CD4-positive, alpha-beta T cell treated with Interleukin-4 for 1 hour (primary cell): ENCODE measurements at places on chromosomes 3 and 15.

DNA sequence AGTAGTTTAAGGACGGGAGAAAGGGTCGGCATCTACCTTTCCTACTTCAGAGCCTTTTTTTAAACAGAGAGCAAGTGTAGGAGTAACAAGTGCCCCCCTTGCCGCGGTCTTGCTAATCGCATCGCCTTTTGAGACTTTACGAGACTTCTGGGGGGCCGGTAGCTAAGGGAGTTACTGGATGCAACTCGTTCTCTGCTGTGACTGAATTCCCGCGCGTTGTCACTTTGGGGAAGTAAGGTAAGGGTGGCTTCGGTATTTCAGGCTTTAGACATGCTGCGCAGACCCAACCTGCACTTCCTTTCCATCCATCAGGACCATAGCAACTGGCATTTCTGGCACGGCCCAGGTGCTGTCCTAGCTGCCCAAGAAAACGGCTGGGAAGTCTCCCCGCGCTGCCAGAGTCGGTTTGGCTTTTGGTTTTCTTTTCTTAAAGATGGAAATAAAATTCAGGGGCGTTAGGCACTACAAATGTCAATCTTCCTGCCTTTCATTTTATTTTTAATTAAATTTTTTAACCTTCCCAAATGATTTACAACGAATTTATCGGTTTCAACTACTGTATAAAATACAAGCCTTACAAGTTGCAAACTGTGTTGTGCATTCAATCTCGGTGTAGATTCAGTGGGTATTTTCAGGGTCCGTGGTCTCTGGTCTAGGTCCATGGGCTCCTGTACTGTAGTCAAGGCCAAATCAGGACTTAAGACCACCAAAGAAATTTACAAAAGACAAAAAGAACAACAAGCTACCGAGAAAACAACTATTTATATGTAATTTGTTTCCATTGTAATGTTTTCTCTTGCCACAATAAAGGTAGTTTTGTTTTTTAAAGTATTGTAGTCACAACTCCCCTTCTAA, 3.5 kb downstream of the MECOM start:
- no peak for DNase-seq

DNA sequence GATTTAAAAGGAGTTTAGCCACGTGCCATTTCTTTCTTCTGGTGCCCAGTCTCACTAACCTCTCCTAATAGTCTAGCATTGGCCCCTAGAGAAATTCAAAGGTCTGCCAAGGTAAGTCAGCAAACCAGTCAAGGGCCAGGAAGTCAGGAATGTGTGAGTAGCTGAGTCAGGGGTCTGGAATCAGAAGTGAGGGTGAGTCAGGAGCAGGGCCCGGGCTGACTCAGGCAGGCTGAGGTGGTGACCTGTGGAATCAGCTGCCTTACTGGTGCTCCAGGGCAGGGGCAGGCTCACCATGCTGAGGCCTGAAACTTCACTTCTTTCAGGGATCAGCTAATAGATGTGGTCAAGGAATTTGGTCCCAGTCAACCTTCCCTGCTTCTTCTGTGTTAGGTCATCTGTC, 105.8 kb upstream of the MYZAP start:
- no peak for DNase-seq

GRCh38 chr15:31327669-31328427, 1.2 kb downstream of the KLF13 start:
- peak; percentile 86 for DNase-seq

- DNase-seq: no peak
Measured at GRCh38 chr3:191328383-191328961, 722 bp upstream of the CCDC50 start.

GRCh38 chr3:143604402-143605185, 243.7 kb downstream of the SLC9A9 start:
- no peak for DNase-seq

DNA sequence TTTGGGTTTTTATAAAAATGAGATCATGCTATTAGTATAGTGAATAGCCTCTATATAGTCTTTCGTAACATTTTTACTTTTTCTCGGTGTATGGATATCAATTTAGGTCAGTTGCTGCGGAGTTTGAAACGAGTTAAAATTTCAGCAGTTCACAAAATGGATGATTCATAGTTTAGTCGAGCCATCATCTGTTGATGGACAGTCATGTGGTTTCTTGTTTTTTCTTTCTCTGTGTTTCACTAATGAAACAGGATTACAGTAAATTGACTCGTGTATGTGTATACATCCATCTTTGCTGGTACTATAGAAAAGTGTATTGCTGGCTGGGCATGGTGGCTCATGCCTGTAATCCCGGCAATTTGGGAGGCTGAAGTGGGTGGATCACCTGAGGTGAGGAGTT, 106.8 kb downstream of the IGF1R start:
- DNase-seq: no peak

DNA sequence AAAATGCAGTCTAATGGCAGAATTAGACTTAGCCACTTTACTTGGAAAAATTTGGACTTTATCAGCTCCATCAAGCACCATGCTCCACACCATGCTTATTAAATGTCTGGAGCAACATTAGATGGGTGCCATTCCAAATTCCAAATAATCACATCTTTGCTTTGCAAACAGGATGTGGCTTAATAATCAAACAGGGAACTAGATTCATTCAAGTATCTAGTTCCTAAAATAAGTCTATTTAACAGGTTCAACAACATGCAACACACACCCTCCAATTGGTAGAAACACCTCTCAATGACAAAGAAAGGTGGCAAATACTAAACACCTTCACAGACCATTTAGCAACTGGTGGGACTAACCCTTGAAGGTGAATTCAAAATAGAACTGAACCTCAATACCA, 3.5 kb downstream of the HEXA start:
- DNase-seq: no peak

GRCh38 chr15:64865998-64866520, 24.3 kb downstream of the PLEKHO2 start:
- DNase-seq: no peak

DNA sequence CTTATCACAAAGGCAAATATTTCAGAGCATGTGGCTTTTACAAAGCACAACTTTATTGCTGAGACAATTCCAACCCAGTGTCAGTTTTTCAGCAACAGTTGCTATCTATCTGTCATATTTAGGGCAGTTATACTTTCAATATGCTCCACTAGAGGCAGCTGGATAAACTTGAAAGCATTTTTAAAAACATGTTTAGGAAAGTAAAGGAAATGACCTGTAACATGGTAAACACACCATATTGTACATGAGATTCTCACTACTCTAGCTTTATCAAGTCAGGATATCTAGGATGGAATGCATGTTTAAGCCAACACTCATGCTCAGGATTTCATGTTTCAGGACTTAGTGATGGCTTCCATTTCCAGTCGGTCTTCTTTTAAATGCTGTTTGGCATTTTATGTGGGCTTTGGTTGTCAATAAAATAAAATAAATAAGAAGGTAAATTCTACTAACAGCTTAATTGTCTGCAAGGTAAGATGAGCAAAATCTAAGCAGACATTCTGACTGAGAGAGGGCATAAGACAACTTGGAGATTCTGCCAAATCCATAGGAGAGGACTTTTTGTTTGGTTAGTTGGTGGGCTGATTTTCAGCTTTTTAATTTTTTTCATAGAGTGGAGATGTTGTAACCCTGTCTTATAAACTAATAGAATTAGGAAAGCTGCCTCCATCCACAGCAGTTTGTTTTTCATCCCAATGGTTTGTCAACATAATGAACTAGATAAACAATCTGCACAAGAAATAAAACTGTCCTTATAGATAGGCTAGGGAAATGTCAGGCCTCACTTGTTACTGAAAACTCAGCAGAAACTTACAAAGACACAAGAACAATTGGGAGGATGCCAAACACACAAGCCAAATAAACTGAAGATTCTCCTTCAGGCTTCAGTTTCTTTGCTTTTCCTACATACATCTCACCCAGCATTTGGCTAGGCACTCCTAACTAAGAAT, 63.4 kb upstream of the CPB1 start:
- no peak for DNase-seq

DNA sequence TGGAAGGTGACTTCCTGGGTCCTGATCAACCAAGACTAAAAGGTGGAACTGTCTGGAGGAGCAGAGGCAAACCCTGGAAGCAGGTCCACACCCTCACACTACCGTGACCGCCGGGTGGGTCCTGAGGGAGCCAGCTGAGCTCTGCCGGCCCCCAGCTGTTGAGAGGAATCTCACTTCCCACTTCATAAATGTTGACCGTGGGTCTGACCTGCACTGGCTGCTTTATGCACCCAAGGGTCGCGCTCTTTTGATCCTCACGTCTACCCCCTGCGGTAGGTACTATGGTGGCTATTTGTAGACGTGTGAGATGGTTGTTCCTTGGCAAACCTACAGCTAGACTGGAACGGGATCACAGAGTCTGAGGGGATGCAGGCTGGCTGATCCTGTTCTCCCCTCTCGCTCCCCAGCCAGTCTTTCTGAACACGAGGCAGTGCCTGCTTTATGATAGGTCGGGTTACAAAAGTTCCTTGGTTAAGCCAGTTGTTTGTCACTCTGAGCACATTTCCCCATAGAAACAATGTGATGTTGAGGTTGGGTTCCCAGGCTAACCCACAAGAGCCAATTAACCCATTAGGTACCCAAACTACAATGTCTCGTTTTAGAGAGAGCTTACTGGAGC, 113.0 kb upstream of the ETV5 start:
- no peak for DNase-seq

DNA sequence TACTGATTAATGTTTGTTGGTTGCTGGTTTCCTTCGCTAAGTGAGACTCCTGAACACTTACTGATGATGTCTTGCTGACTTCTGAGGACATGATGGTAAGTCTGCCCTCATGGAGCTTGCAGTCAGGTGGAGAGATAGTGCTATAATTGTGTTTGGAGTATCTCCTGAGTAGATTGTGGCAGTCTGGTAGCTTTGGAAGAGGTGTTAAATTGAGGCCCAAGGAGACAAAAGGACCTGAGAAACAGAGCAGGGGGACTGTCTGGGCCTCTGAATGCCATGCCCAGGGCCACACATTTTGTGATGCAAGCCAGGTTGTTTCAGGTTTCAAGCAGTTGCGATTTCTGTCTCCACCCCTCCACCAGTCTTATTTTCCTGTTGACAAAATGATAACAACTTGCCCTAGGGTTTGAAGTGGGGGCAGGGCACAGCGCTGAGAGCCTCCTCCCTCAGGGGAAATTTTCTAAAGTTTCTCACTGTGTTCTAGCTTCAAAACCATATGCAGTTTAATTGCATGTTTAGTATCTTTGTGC, 16.7 kb downstream of the SMAD3 start:
- DNase-seq: peak; percentile 77

- DNase-seq: no peak
Measured at GRCh38 chr3:165827883-165828282, 9.3 kb downstream of the BCHE start.

DNA sequence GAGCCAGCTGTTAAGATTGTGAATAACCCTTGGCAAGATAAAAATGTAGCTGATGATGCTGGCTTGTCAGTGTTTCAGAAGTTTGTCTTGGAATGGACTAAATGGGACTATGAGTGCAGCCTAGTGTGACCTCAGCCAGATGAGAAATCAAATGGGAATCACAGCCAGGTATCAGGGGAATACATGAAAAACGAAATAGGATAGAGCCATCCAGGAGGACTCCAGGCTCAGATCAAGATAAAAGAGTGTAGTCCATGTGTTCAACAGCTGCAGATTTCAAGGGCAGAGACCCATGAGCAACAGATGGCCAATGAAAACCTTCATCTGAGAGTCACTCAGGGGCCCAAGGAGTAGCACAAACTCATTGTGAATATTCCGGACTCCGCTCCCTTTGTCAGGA, 1080.9 kb upstream of the CADM2 start:
- DNase-seq: no peak

DNA sequence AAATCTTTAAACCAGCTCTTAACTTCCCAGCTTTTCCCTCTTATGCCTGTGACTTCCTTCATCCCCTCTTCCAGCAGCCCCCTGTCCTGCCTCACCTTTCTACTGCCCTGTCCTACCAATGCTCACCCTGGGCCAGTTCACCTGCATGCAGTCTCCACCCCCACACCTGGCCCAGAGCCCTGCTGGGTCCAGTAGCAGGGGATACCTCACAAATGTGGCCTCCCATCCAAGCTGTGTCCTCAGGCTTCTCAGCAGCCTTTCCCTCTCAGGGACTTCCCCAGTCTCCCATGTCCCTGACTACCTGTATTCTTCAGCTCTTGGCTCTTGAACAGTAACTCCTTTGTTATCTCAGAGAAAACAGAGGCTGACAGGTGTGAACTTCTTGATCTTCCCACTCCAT, 503.2 kb downstream of the MFSD1 start:
- no peak for DNase-seq

DNA sequence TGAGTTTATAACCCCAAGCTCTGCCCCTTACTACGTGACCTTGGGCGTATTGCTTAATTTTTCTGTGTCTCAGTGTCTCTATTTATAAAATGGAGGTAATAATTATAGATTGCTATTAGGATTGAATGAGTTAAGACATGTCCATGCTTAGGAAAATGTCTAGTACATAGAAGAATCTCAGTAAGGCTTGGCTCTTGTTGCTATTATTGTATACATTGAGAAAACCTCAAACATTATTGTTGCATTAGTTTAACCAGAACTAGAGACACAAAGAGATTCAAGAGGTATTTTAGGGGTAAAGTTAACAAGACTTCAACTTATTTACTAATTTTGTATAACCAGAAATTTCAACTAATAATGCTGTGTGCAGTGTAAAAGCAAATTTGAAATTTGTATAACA, 66.7 kb downstream of the MEF2A start:
- DNase-seq: no peak

GRCh38 chr3:42036483-42036823, 54.7 kb upstream of the TRAK1 start:
- no peak for DNase-seq

- DNase-seq: no peak
Measured at GRCh38 chr3:46369151-46369550, 1.6 kb upstream of the CCR5 start.

- no peak for DNase-seq
Measured at GRCh38 chr3:85081191-85081906, 122.6 kb downstream of the CADM2 start.

- no peak for DNase-seq
Measured at GRCh38 chr3:115921711-115922110, 298.4 kb downstream of the GAP43 start.

GRCh38 chr3:34780973-34781372, 858.4 kb upstream of the ARPP21 start:
- no peak for DNase-seq
